ENCODE measurements at places on chromosomes 5 and 9.

- DNase-seq: no peak
These were observed 117.5 kb upstream of the ZNF462 start for GRCh38 chr9:106745457-106745856.

GRCh38 chr5:159837860-159838259, 78.4 kb upstream of the ADRA1B start:
- no peak for DNase-seq

GRCh38 chr9:92480986-92481633, 1.2 kb downstream of the ASPN start:
- DNase-seq: no peak

DNA sequence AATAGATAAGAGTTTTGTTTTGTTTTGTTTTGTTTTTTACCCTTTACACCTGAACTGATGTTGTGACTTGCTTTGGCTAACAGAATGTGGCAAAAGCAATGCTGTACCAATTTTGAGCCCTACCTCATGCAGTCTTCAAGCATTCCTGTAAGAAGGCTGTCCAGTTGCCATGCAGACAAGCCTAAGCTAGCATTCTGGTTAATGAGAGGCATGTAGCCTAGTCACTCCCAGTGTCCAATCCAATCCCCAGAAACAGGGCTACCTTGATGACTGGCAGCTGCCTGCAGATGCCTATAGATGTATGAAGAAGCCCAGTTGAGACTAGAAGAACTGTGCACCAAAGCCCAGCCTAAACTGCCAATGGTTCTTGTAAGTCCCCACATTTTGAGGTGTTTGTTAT, 9.4 kb upstream of the EFNA5 start:
- no peak for DNase-seq

GRCh38 chr9:6428940-6429889, 16.2 kb downstream of the UHRF2 start:
- DNase-seq: no peak

GRCh38 chr5:151068433-151069197, 12.2 kb downstream of the TNIP1 start:
- DNase-seq: peak; percentile 59

GRCh38 chr9:134981829-134982228, 64.1 kb upstream of the FCN1 start:
- no peak for DNase-seq

- no peak for DNase-seq
These were observed 69.9 kb downstream of the JAKMIP2 start for GRCh38 chr5:147712598-147712997.

- no peak for DNase-seq
These were observed 169.2 kb downstream of the SAXO1 start for GRCh38 chr9:18863791-18864190.

DNA sequence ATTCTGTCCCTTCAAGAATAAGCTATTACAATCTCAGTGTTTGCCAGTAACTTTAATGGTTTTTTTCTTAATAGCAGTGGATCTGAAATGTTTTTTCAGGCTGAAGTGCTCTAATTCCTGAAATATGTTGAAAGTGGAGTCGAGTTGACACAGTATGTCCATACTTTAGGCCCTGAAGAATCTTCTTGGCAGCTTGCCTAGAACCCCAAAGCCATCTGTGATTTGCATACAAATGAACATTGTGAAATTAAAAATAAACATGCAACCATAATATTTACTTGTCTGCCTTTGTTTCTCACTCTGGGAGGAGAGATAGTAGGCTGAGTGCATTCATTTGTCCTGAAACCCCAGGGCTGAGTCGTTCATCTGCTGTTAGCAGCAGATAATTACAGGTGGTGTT, 152.7 kb downstream of the ADCY2 start:
- DNase-seq: no peak

DNA sequence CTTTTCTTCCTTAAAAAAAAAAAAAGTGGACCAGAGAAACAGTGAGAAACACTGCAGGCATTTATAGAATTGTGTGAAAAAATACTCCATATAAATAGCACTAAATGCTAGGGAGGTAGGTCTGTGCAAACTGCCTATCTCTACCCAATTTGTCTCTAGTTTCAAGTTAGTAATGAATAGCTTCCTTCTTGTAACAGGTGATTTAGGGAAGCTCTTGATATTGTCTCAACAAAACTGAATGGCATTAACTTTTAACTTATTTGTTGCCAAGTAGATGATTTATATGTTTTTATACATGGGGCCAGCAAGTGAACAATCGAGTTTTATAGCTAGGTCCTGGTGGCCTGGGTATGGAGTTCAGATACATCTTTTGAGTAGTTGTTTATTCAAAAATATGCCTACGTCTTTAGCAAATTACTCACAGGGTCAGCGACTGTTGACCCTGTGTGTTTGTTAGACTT, 283.6 kb downstream of the NR3C1 start:
- no peak for DNase-seq

DNA sequence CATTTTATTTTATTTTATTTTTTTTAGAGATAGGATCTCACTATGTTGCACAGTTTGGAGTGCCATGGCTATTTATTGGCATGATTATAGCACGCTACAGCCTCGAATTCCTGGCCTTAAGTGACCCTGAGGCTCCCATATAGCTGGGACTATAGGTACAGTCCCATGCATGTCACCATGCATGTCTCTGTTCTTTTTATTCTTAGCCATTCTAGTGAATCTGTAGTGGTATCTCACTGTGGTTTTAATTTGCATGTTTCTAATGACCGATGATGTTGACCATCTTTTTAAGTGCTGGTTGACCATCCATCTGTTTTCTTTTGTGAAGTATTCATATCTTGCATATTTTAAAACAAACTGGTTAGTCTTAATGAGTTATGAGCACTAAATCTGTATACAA, 76.1 kb downstream of the SLC44A1 start:
- no peak for DNase-seq

DNA sequence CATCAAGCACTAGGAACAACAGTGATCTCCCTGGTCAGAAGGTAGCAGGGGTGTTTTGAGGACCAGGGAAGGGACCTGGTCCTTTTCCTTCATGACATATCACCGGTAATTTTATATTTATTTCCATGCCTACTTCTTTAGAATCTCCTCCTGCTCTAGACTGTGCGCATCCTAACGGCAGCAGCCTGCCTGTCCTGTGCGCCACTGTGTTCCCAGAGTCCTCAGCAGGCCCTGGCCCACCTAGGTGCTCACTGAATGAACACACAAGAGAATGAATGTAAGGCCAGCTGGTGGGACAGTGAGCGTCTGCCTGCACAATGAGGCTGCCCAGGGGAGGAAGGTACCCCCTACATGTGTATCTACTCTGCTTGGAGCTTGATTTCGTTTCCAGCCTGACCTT, 51.5 kb downstream of the C5orf15 start:
- DNase-seq: no peak

DNA sequence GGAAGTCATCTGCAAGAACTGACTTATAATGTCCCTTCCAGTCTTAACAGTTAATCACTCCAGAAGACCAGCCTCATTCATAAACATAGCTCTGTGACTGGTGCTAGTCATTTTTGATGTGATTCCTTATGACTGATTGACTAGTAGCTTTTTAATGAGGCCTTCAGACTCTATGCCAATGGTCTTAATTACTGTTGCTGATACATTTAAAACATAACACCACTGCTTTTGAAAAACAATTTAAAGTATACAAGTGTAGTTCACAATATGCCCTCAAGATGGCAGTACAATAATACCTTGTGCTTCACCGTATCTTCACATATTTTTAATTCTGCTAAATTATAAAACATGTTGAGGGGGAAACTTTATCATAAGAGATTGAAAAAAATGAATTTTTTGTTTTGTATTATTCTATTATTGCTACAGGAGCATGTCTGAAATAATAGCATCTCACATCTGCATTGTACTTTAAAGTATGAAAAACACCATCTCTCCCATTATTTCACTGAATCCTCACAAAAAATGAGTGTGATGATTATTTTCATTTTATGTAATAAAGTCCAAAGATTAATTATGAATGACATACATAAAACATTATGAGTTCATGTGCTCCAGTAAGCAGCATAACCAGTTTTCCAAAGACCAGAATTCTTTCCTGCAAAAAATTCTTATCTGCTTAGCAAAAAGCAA, 55.2 kb upstream of the SHISAL2B start:
- no peak for DNase-seq

- peak; percentile 46 for DNase-seq
These were observed 13.6 kb upstream of the ALDOB start for GRCh38 chr9:101449071-101449721.

- peak; percentile 78 for DNase-seq
These were observed 203.9 kb downstream of the FRMD3 start for GRCh38 chr9:83334320-83334719.

GRCh38 chr9:85744480-85744879, 2.7 kb upstream of the AGTPBP1 start:
- DNase-seq: no peak

GRCh38 chr5:40029711-40030495, 605.1 kb upstream of the DAB2 start:
- no peak for DNase-seq

DNA sequence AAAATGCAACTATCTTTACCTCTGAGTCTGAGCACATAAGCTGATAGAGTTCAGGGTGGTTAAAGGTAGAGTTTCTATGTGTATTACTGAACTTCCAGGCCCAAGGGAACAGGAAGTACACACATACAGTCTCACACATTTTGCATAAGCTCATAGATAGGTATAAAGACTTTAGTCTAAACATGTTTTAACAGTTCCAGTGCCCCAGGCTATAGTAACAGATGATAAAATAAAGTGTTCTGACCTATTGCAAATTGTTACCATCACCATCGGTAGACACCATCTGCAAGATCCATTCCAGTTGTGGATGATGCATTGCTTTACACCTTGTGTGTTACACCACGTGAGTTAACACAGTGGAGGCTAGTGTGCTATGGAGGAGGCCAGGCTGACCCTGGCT, 95.8 kb downstream of the TMEM174 start:
- no peak for DNase-seq

DNA sequence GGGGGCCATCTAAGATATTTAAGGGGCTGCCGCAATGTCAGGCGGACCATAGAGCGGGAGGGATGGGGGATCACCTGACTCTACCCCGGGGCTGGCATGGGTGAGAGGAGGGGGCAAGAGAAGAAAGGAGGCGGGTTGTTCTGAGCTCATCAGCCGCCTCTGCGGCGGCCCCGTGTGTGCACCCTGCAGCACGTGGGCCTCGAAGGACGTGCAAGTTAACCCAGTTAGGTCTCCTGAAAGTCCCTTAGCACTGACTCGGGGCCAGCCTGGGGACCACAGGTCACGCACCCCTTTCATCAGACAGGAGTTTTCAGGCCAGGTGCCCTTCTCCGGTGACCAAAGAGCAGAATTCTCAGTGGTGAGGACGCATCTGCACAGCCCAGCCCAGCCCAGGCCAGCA, 58.0 kb downstream of the UBE2QL1 start:
- no peak for DNase-seq

- DNase-seq: no peak
These were observed 1.1 kb upstream of the SMC2 start for GRCh38 chr9:104092875-104093600.

- no peak for DNase-seq
These were observed 103.6 kb downstream of the HSPA4 start for GRCh38 chr5:133155326-133155969.

DNA sequence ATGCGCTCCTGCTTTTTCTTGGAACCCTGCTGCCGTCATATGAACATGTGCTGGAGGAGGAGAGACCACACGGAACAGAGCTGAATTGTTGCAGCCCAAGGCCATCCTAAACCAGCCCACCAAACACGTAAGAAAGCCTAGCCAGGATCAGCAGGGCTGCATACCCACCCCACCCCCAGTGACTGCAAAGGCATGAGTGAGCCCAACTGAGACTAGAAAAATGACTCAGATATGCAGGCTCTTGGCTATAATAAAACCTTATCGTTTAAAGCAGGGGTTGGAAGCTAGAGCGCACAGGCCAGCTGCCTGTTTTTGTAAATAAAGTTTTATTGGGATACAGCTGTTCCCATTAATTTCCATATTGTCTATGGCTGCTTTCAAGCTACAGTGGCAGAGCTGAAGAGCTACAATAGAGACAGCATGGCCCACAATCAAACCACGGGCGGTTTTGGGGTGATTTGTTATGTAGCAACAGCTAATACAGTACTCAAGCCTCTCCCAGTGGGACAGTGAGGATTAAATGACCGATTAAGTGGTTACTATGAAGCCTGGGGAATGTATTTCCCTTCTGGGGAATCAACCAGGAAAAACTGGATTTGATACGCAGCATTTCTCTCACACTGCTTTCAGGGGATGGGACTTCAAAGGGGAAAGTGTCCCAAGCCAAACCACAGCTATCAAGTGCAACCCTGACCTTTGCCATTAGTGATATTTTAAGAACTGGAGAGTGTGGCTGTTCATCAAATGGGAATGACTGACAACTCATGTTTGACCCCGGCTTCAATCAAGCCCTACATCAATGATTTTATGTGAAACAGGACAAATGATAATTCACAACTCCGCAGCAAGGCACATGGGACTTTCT, 6.3 kb downstream of the SHB start:
- no peak for DNase-seq

DNA sequence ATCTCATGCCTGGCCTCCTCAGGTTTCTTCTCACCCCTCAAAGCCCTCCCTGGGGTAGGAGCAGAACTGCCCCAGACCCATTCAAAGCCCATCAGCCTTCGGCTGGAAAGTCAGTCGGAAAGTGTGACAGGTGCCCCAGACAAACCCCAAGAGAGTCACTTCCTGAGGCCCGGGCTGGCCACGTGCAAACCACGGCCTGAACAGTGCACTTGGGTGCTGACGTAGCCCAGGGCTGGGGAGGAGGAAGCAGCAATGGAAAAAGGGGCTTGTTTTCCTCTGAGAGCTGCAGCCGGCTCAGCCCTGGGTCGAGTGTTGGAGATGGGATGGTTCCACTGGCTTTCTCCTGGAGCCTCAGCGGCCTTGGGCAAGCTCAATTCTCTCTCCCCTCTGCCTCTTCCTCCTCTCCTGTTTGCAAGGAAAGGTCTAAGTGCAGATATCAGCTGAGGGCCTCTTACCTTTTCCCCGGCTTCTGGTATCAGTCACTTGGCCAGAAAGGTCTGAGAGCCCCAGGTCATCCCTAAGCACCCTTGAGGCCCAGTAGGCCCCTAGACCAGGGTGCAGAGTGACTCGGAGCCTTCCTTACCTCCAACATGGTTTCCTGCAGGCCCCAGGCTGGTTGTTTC, 5.9 kb upstream of the EGR1 start:
- peak; percentile 93 for DNase-seq

DNA sequence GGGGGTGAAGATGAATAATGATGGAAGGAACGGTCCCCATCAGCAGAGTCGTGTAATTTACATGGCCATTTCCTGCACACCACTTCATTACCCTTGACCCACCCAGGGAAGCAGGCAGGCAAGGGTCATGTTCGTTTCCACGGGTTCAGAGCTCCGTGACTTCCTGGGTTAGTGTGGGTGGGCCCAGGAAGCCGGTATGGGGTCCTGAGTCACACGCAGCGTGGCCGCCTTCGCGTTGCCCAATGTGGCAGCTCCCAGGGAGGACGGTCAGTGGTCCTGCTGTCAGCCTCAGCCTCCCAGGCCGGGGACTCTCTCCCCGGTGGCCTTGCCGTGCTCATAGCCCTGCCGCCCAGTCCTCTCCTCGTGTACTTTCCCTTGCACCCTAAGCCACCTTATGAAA, 5.1 kb upstream of the TERT start:
- no peak for DNase-seq

DNA sequence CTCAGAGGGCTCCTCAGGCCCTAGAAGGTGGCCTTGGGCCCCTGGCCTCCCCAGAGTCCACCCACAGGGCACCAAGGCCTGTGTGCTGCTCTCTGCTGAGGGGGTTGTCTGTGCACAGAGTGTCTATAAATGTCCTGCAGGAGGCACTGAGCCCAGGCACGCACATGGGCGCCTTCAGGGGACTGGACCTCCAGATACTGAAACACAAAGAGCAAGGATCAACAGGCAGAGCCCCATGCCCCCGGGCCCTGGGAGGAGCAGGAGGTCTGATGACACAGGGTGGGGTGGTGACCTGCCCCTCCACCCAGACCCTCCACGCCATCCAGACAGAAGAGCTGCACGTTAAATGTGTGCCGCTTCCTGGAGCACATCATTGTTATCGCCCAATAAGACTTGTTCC, 64.6 kb upstream of the SIMC1 start:
- no peak for DNase-seq

Measured in stimulated activated CD4-positive, alpha-beta T cell treated with anti-CD3 and anti-CD28 coated beads, Interleukin-1b, Interleukin-23, amount 100 ng/mL, for 48 hours (primary cell).